ENCODE measurements at places on chromosomes 3 and 15. TPM values are rescaled to one million over a fixed set of nuclear protein-coding genes. Genes with fewer than 3 reads are reported as not detected.

GRCh38 chr3:139935866-139936817 is 1.2 kb downstream of the CLSTN2 start:
- DNase-seq: no peak

DNA sequence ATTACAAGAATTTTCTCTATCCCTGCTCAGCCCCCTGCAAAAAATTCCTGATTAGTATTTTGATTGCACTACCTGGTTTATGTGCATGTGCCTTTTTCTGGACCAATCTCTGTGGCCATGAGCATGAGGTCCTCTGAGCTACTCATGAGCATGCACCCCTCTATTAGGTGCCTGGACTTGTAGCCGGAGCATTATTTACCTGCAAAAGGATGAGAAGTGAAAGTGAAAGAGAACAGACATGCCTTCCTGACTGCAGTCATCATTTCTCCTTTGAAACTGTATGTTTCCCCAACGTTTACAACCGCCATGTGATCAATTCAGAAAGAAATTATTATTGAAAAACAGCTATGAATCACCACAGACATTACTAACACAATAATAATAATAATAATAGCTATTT is 1008.8 kb downstream of the ROBO2 start:
- DNase-seq: no peak

DNA sequence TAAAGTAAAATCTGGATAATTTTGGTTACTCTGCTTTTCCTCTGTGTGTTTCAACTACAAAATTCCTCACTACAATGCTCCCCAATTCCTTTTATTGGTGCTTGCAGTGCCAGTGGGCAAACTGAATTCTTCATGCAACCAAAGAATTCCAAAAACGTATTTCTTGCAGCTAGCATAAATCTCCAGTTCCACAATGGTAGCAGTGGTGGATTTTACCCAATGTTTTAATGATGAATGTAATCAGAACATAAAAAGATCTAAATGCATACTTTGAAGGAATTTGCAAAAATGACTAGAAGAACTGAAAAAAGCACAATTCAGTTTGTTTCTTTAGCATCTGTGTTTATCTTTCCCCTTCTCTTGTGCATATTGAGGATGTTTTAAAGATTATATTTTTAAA is 359.6 kb upstream of the TPRG1 start:
- DNase-seq: no peak

DNA sequence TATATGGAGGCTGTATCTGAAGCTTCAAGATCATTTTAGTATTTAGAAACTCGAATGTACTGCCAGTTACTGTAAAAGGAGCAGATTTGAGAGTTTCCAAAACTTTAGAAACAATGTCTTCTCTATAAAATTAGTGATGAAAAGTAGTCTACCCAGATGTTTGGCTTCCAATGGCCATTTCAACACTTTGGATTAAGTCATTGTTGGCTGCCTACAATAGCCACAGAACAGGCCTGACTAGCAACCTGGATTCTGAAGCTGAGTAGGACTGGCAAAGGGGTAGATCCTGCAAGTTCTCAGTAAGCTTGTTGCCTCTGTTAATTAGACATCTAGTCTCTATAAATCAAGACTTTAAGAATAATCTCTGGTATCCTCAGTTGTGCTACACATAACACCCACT is 239.0 kb upstream of the KCNMB2 start:
- no peak for DNase-seq

GP5 gene
- total RNA-seq: not detected

MASP1 gene
- total RNA-seq: 0.07 TPM
